Type B pancreatic cell (in vitro differentiated cells): ENCODE measurements at places on chromosomes 13 and 19. TPM values are rescaled to one million over a fixed set of nuclear protein-coding genes. Genes with fewer than 3 reads are reported as not detected.

The IZUMO4 gene
- total RNA-seq = 4.9 and 7.4 TPM in 2 replicates

- no peaks in the 10 kb centered on the region for H3K27me3 ChIP-seq
- H3K36me3 ChIP-seq = no peaks in the 10 kb centered on the region
- no peaks in the 10 kb centered on the region for H3K4me1 ChIP-seq
- H3K27ac ChIP-seq = no peak overlapping the region
- H3K4me3 ChIP-seq = no peak overlapping the region
- DNase-seq = no peak
These were observed 100.4 kb downstream of the SLC10A2 start for GRCh38 chr13:102965802-102966201.

GRCh38 chr13:45368571-45368970 lies 27.6 kb upstream of the TPT1 start:
- H3K36me3 ChIP-seq = peaks cover 21% of the 10 kb centered on the region
- H3K27ac ChIP-seq = peak overlapping the region; percentile 80
- no peak overlapping the region for H3K4me3 ChIP-seq
- H3K4me1 ChIP-seq = peaks cover 23% of the 10 kb centered on the region

DNA sequence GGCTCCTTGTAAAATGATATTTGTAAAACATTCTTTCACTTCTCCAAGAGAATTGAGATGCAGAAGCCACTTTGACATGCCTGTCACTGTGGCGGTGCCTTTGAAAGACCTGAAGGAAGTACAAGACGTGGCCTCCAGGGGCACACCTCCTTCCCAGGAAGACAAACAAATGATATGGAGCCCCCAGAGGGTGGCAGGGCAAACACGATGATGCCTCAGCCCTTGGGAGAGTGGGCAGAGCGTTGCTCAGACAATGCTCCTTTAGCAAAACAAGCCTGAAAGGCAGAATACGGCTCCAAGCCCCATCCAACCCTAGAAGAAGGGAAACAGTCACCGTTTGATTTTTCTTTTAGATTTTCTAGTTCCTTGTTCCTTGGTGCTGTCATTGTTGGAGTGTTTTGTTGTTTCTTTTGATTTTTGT lies 9.2 kb upstream of the ATP12A start:
- H3K4me1 ChIP-seq = peaks cover 29% of the 10 kb centered on the region
- DNase-seq = no peak
- peak overlapping the region; percentile 88 for H3K27ac ChIP-seq
- no peaks in the 10 kb centered on the region for H3K36me3 ChIP-seq
- H3K27me3 ChIP-seq = no peaks in the 10 kb centered on the region

DNA sequence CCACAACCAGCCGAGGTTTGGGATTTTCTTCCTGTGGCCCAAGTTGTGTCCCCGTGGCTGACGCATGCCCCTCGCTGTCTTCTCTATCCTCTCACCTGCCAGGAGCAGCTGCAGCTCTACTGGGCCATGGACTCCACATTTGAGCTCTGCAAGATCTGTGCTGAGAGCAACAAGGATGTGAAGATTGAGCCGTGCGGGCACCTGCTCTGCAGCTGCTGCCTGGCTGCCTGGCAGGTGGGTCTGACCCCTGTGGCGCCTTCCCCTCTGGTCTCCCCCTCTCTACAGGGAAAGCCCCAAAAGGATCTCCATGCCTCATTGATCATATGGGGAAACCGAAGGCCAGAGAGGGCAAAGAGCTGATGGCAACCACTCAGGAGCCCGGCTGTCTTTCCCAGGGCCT lies 14.6 kb downstream of the CBLC start:
- H3K27me3 ChIP-seq = no peaks in the 10 kb centered on the region
- no peak overlapping the region for H3K4me3 ChIP-seq
- no peaks in the 10 kb centered on the region for H3K36me3 ChIP-seq
- no peak overlapping the region for H3K27ac ChIP-seq
